ENCODE measurements at places on chromosomes 11 and 22. TPM values are rescaled to one million over a fixed set of nuclear protein-coding genes. Genes with fewer than 3 reads are reported as not detected.

Gene PKDREJ
- total RNA-seq, result not detected

Gene SPON1
- 15.2 TPM for total RNA-seq

Gene ESAM
- total RNA-seq, result 1.7 TPM

Gene MUC5AC
- total RNA-seq, result not detected

Gene MOGAT2
- not detected for total RNA-seq

Data from activated naive CD4-positive, alpha-beta T cell treated with anti-CD3 and anti-CD28 coated beads, Interleukin-2, amount 10 ng/mL, durations not matched to agents 5 hours and 36 hours (primary cell).